LHCN-M2 (cell line): ENCODE measurements at places on chromosomes 1 and 21. TPM values are rescaled to one million over a fixed set of nuclear protein-coding genes. Genes with fewer than 3 reads are reported as not detected.

Gene OR10R2
- not detected in 2 replicates for total RNA-seq

Gene SPRR4
- total RNA-seq: not detected in 2 replicates

Gene AQP10
- not detected in 2 replicates for total RNA-seq

DNA sequence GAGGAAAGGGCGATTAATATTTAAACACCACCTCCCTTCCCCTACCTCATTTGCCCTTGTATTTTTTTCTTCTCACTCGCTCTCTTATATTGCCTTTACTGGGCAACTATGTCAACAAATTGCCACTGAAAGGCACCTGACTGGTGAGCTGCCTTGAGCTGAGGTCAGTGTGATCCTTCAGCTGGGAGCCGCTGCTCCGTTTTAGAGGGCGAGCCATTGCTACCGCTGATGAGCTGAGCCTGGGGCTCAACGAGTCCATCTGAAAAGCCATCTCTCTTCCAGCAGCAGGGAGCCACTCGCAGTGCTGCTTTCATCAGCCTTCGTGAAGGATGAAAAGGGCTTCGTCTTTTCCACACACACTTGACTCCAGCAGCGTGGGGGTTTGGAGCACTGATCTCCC is 108.0 kb upstream of the KIF26B start:
- no peak for DNase-seq

GRCh38 chr1:178939338-178940067 is 68.6 kb upstream of the ANGPTL1 start:
- no peak for DNase-seq

- DNase-seq: peak; percentile 80
These were observed 66.0 kb downstream of the BCAR3 start for GRCh38 chr1:93615582-93616150.

DNA sequence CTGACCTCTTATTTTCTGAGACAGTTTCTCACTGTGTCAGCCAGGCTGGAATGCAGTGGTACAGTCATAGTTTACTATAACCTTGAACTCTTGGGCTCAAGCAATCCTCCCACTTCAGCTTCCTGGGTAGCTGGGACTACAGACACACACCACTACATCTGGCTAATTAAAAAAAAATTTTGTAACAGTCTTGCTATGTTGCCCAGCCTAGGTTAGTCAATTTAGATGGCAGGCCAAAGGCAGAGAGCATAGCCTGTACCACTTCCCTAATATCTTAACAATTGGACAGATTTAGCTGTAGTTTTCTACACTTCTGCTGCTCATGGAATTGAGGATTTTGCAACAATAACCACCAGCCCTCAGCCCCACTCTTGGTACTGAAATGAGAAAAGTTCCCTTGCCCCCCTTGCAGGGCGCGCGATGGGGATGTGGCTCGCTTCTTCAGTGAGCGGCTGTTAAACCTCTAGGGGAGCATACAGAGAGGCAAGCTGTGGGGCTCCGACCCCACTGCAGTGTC is 34.9 kb upstream of the PTGFRN start:
- no peak for DNase-seq

DNA sequence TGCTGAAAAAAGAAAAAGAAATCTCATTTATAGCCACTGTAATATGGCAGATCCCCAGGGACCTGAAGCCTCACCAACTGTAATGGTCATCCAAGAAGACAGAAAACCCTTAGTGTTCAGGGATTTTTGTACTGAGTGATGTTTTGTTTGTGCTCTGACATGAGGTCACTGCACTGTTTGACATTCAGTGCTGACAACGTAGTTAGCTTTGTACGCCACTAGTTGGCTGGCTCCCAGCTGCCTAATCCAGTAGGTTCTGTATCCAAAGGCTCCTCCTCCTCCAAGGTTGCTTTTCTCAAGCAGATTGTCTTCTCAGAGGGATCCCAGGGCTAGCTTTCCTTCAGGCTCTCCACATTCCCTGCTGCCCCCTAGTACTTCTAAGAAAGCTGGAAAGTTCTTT is 9.5 kb upstream of the YRDC start:
- DNase-seq: peak; percentile 11
